ENCODE measurements at places on chromosomes 4 and X. TPM values are rescaled to one million over a fixed set of nuclear protein-coding genes. Genes with fewer than 3 reads are reported as not detected.

Gene NAP1L5
- 5.4 TPM for total RNA-seq

Gene LAMTOR3
- 59.8 TPM for total RNA-seq

Gene XAGE2
- not detected for total RNA-seq

Gene SMIM43
- total RNA-seq, result not detected

Gene MTTP
- total RNA-seq, result not detected

Gene G6PD
- total RNA-seq, result 102 TPM
